ENCODE measurements at places on chromosomes 2 and 18.

GRCh38 chr2:17257189-17257909, 260.9 kb downstream of the RAD51AP2 start:
- no peak overlapping the region for H3K4me3 ChIP-seq
- DNase-seq: no peak
- no peaks in the 10 kb centered on the region for H3K36me3 ChIP-seq
- H3K4me1 ChIP-seq: no peaks in the 10 kb centered on the region

DNA sequence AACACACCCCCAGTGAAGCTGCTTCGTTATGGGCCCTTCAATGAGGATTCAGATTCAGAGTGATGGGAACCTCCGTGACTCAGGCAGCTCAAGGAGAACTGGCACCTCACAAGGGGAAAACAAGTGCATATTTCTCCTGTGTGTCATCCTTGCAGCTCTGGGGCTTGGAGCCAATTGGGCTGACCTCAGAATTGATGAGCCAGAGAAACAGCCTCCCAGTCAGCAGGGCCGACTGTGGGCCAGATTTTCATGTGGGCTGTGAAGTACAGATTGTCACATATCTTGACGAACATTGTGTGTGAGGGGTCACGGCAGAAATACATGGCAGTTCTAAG, 189.6 kb upstream of the SP5 start:
- H3K27me3 ChIP-seq: no peaks in the 10 kb centered on the region
- no peaks in the 10 kb centered on the region for H3K36me3 ChIP-seq
- peak overlapping the region; percentile 63 for H3K27ac ChIP-seq
- no peak overlapping the region for H3K4me3 ChIP-seq

DNA sequence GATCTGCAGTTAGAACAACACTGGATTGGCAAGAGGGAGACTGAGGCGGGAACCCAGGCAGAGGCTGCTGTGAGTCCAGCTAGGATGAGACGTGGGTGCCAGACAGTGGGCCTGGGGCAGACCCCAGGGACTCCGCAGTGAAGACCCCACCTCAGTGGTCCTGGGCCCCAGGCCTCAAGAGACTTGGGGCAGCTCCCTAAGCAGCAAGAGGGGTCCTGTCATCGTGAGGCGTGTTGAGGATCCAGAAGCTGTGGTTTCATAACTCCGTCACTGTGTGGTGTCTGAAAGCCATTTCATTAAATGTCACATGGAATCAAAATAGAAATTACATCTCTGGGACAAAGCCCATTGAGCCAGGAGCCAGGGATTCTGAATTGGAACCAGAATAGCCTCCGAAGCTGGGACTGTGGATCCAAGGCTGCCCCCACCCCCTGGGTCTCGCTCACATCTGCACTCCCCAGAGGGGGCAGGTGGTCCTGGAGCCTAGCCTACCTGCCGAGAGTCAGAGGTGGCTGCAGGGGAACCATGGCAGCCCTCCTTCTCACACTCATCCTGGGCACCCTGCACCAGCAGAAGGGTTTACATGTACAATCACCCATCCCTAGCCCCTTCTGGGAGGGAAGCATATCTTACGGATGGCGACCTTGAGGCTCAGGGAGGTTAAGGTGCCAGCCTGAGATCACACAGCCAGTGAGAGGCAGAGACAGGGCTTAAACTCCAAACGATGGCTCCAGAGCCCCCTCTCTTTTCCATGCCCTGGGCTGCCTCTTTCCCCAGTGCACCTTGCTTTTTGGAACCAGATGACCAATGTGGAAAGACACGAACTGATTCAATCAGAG, 23.2 kb downstream of the RRM2 start:
- H3K36me3 ChIP-seq: no peaks in the 10 kb centered on the region
- H3K27me3 ChIP-seq: no peaks in the 10 kb centered on the region
- no peak overlapping the region for H3K27ac ChIP-seq
- no peak overlapping the region for H3K4me3 ChIP-seq
- no peaks in the 10 kb centered on the region for H3K4me1 ChIP-seq

GRCh38 chr2:25711675-25712354, 38.4 kb upstream of the DTNB start:
- no peaks in the 10 kb centered on the region for H3K4me1 ChIP-seq
- H3K27me3 ChIP-seq: no peaks in the 10 kb centered on the region
- peak overlapping the region; percentile 24 for H3K4me3 ChIP-seq
- H3K36me3 ChIP-seq: no peaks in the 10 kb centered on the region
- peak overlapping the region; percentile 48 for H3K27ac ChIP-seq
- DNase-seq: no peak
